ENCODE measurements at places on chromosomes 1 and 21. TPM values are rescaled to one million over a fixed set of nuclear protein-coding genes. Genes with fewer than 3 reads are reported as not detected.

Gene TFF3
- 13.1 TPM for polyA plus RNA-seq

GRCh38 chr1:27567146-27567526, 36.8 kb downstream of the AHDC1 start:
- no peak for DNase-seq

DNA sequence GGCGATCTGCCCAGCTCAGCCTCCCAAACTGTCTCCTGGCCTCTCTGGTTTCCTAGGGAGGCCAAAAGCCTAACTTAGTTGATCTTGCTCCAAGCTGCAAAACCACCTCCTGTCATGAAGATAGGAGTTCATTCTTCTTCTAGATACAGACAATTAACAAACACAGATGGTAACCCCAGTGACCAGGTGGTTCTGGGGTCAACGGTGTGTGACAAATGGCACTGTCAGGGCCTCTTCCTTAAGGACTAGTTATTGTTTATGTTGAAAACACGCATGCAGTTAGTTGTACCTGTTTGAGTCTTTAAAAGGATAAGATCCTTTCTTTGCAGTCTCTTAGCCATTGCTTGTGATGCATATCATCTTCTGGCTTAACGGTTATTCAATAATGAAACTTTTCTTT, 4.6 kb upstream of the UMODL1 start:
- no peak for DNase-seq

- no peak for DNase-seq
Observed at GRCh38 chr1:45026446-45026845, 14.4 kb downstream of the UROD start.

Gene SPATA6
- polyA plus RNA-seq: 22.6 TPM

- no peak for DNase-seq
Observed at GRCh38 chr1:1169429-1170214, 4.1 kb upstream of the TTLL10 start.

GRCh38 chr1:186620566-186621350, 59.5 kb downstream of the PTGS2 start:
- DNase-seq: no peak

Gene C1orf21
- 41.6 TPM for polyA plus RNA-seq
